Activated T-helper 1 cell treated with anti-CD3 and anti-CD28 coated beads, Interleukin-2, amount 50 U/mL, for 16 hours (primary cell): ENCODE measurements at places on chromosomes 2 and 18.

DNA sequence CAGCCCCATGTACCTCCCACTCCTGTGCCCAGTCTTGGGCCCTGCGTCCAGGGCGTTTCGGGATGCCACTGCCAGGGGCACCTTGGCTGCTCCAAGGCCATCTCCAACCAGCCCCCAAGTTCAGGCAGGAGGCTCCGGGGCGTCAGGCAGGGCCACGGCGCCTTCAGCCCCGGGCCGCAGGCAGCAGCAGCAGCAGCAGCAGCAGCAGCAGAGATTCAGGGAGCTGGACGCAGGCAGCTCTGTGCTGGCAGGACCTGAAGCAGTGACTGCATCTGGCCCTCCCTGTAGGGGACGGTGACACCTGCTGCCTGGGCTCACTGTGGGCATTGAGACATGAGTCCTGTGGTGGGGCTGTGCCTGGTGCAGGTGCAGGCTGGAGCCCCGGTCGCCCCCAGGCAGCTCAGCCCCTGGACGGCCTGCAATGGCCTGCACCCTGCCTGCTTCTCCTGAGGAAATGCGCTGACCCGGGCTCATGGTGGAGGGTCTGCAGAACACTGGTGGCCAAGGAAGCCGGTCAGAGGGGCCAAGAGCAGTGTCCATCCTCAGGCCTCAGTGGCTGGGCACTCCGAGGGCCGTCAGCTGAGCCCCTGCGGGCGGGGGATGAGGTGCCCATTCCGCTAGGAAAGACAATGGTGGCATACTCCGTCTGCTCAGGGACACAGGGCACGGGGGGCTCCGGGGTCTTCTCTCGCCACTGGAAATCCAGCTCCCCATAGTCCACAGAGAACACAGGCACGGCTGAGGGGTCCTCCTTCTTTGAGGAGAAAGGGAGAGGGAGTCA, 8.0 kb downstream of the PDCD1 start:
- no peak for DNase-seq

DNA sequence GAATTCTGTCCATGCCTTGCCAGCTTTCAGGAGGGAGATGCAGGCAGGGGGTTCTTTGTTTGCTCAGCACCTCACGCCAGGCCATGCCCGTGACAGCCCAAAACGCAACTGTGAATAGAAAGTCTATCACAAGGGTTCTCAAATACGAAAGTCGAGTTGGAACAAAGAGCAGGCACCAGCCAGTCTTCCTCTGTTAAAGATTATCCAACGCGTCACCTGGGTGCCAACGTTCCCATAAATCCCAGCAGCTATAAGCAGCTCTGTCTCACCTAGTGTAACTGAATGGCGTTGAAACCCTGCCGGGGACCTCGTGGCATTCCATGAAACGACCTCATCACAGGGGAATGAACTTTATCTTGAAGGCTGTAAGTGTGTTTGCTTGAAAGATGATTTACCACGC, 84.8 kb upstream of the GATA6 start:
- DNase-seq: no peak

DNA sequence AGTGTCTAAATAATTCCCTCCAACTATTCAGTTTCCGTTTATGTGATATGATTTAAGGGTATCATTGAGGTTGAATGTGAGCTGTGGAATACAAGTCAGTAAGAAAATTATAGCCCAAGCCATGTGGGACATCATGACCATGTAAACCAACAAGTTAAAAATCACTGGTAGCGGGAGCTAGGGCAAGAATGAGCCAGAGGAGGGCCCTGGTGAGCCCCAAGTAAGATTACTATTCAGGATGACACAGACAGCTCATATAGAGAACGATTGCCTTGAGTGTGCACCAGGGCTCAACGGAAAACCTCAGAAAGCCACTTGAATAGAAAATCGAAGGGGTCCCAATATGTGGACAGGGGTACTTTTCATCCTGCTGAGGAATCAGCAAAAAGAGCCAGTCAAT, 87.8 kb upstream of the RBMS1 start:
- no peak for DNase-seq

- no peak for DNase-seq
Measured at GRCh38 chr18:58067601-58068000, 23.6 kb downstream of the NEDD4L start.

- no peak for DNase-seq
Measured at GRCh38 chr18:76487782-76488181, 7.3 kb downstream of the ZNF516 start.

- DNase-seq: no peak
Measured at GRCh38 chr2:3902131-3902530, 198.8 kb downstream of the DCDC2C start.

DNA sequence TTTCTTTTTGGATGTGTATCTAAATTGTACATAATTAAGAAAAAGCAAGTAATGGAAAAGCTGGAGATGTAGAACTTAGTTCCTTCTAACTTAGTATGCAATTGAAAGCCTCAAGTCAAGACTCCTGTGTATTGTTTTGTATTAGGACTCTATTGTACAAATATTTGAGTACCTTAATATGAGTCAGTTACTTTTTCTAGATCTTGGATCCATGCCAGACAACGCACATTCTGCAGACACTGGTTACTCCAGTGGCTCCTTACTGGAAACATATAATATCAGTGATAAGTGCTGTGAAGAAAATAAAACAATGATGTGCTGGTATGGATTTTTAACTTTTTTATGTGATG, 1.5 kb downstream of the SLC39A10 start:
- no peak for DNase-seq

DNA sequence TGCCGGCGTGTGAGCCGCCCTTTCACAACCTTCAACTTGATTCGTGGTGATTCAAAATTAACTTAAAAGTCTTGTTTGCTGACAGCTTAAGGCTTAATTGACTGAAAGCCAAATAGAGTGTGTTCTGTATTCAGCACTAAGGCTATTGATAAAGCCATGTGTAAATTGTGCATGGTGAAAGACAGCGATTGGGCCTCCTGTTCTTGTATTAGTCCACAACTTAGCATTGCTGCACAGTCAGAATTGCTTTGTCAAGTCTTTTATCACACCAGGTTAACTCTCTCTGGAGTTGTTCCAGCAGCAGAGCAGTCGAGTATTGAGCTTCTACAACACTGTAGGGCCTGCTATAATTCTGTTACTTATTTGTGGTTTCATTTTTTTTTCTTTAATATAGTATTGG, 210.1 kb downstream of the WDR7 start:
- DNase-seq: no peak

DNA sequence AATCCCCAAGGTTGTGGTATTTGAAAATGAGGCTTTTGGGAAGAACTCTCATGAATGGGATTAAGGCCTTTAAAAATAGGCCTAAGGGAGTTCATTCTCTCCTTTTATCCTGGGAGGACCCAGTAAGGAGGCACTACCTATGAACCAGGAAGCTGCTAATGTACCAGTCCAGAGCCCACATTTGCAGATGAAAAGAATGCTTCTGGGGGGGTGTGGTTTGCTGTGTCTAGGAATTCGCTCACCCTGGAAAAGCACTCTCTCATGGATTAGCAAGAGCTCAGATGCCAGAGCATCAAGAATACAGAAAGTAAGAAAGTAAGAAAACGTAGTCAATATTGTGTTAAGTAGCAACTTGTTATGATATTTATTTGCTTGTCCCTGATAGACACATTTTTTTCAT, 785.7 kb upstream of the GYPC start:
- DNase-seq: no peak

- no peak for DNase-seq
Measured at GRCh38 chr2:34229998-34230397, 630.9 kb upstream of the FAM98A start.

DNA sequence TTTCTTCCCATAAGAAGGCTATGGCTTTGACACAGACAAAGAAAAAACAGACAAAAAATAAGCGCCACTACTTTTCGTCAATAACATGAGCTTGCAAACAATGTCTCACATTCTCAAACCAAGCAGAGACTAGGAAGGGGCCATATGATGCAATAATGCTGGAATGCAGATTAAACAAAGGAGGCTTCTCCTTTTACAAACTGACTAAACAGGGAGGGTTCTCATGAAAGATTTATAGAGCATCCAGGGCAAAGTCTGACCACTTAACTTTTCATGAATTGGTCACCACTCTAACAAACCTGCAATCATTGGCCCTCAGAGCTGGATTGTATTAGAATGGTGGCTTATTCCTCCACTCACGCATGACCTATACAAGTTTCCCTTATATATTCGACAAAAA, 663.3 kb upstream of the CHAC2 start:
- no peak for DNase-seq

DNA sequence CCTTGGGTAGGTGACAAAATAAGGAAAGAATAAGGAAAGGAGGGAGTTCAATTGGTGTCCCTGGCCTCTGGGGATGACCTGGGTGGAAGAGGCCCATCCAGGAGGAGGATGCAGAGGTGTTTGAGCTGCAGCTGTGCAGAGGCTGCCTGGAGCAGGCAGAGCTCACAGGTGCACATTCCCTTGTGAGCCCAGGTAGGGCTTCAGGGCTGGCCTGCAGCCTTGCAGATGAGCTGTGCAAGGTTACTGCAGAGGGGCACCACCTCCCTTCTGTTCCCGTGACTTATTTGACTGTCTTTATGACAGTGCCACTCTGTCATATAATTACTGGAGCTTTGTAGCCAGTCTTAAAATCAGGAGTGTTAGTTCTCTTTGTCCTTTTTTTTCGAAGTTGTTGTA, 263.2 kb upstream of the HS6ST1 start:
- DNase-seq: no peak

GRCh38 chr2:36820942-36821605, 124.6 kb downstream of the VIT start:
- no peak for DNase-seq

DNA sequence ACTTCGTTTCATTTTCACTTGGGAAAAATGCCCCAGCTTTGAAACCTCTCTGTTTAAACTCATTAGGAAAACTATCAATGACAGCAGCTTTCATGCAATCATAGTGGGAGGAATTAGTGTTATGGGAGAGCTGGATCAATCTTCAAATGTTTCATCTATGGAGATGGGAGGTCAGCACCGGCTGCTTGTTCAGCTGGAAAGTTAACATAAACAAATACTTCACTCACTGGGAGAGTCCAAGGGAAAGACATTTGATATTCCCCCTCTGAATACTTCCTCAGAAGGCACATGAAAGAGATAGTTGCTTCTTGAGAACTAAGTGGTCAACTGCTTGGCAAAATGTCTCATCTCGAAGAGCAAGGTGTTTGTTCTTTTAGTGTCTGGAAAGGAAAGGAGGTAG, 7.3 kb downstream of the LYPD1 start:
- no peak for DNase-seq

DNA sequence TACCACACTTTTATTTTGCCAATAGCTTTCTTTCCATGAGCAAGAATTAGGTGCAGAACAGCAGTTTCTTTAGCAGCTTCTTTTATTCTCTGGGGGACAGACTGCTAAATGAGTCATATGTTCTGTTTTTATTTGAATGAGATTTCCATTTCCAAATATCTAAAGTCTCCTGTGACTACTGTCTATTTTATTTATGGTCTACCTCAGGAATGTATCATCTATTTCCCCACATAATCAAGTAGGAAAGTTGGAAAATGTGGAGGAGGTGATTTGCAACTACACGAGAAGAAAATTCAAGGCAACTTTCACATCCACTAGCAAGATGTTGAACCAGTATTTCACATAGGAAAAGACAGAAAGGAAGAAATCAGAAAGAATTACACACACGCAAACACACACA, 139.9 kb upstream of the MEX3C start:
- DNase-seq: no peak

GRCh38 chr2:39606585-39606984, 59.1 kb upstream of the TMEM178A start:
- DNase-seq: no peak

- no peak for DNase-seq
Measured at GRCh38 chr18:27227721-27228120, 42.6 kb upstream of the CHST9 start.

GRCh38 chr18:52343138-52343537, 3.1 kb downstream of the DCC start:
- DNase-seq: no peak
